CD4-positive, alpha-beta T cell treated with Interleukin-21 for 1 hour (primary cell): ENCODE measurements at places on chromosomes 7 and 10.
A peak's percentile ranks its signal among the peaks of the same experiment; 100 is the strongest.

DNA sequence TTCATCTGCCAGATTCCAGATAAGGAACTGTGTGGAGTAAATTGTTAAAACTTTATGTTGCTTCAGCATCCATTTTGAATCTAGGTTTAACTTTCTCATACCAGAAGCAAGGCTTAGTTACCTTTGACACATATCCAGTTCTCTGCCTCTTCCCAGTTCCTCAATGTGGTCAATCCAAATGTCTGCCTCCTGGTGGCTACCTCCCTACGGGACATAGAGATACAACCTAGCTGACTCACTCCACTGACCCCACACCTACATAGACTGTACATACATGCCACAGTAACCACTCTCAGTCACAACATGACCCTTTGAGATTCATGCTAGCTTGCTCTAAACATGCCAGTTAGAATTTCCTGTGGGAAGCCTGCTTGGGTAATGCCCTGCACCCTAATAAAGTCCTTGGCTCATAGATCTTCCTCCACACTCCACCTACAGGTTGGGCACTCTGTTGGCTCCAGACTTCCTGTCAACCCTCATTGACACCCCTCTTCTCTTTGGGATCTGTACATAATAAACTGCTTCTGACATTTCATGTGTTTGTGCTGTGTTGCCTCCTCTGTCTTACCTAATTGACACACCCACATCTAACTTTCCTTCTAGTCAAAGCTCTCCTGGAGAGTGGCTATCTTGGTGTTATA, 278.1 kb downstream of the HTR7 start:
- DNase-seq = no peak

- DNase-seq = no peak
Observed at GRCh38 chr7:66877577-66878300, 43.3 kb upstream of the TMEM248 start.

- DNase-seq = no peak
Observed at GRCh38 chr7:68700414-68700813, 897.9 kb upstream of the AUTS2 start.

DNA sequence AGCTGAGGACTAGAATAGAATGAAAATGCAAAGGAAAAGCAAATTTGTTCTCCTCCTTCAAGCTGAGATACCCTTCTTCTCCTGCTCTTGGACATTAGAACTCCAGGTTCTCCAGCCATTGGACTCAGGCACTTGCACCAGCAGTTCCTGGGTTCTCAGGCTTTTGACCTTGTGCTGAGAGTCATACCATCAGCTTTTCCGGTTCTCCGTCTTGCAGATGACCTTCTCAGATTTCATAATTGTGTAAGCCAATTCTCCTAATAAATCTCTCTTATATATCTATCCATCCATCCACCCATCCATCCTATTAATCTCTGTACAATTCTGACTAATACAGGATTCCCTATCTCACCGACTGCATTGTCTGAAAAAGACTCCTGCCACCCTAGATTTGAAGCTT, 108.3 kb downstream of the AHR start:
- DNase-seq = no peak

GRCh38 chr7:6637544-6638229, 569 bp downstream of the ZNF316 start:
- DNase-seq = peak; percentile 70

GRCh38 chr10:72552857-72553256, 73.0 kb downstream of the MICU1 start:
- no peak for DNase-seq

DNA sequence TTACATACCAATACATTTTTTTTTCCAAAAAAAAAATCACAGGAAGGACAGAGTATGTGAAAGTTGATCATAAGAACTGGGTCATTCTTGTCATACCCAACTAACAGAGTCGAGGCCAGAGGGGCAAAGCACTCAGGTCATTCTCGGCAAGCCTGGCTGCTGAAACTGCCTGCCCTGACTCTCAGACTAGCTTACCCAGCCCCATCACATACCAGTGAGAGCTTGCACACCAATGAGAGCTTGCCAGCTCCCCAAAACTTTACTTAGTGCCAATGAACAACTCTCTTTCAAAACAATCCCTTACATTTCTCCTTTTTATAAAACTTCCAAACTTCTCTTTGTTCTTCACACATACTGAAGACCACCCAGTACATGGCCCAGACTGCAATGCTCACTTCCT, 48.9 kb downstream of the VOPP1 start:
- DNase-seq = no peak
